ENCODE measurements at places on chromosomes 4 and X.

- no peak for DNase-seq
Measured at GRCh38 chr4:80113615-80114014, 40.6 kb upstream of the ANTXR2 start.

- DNase-seq: no peak
Measured at GRCh38 chr4:66516940-66517339, 846.7 kb upstream of the EPHA5 start.

DNA sequence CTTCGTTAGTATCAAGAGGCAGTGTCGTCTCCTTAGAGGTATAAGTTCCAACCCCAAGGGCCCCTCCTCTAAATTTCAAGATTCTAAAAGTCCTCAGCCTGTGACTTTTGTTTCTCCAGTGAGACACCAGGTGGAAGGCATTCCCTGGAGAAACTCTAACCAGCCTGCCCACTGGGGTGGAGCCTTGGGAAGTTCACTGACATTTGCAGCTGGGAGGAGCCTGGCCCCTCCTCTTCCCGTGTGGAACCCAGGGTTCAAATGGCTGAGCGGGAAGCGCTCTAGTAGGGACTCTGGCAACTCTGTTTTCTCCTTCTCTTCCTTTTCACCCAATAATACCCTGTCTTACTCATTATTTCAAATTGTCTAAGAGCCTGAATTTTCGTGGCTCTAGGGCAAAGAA is 325.0 kb downstream of the TLL1 start:
- DNase-seq: no peak

DNA sequence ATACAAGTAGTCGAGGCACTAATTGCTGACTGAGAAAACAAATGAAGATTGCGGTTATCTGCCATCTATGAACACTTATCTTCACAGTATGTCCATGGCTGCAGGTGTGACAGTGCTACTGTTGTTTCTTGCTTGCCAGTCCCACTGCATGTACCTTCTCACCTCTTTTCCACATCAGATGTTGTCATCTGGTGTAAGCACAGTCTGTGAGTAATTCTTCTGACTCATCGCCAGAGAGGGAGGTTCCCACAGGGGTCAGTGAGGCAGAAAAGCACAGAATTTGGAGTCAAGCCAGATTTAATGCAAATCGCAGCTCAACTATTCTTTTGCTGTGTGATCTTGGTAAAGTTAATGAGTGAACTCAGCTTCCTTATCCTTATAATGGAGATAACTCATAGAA is 144.4 kb downstream of the GLRA2 start:
- peak; percentile 31 for DNase-seq

DNA sequence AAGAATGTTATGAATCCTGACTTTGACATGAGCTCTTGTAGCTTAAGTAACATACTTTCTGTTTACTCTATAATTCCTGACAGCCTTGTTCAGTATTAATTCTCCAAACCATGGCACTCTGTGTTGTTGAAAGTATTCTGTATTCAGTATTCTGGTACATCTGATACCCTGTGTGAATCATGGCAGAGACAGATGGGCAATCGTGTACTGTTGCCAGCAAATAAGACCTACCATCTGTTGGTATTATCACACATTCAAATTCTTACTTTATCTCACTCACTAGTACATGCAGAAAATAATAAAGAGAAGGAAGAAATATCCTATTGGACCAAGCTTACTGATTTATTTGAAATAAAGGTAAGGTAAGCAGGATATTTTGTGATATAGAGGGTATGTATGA is 7.9 kb downstream of the MBTPS2 start:
- DNase-seq: no peak

DNA sequence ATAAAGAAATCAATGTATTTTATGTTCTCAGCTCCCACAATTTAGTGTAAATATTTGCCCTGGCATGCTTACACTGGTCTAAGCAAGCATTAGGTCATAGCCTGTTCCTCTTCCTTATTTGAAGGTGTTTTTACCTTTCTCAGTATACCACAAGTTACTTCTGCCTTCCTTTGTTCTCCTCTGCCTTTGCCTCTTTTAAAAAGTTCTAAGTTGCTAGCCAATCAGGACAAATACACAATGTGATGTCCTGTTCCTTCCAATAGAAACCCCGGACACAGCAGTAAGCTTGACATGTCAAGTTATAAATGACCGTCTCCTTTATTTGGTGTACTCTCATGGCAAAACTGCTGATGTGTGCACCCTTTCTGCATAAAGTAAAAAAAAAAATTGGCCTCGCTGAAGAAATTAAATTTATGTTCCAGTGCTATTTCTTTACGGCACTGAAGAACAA is 49.4 kb downstream of the UGT2B10 start:
- DNase-seq: no peak

DNA sequence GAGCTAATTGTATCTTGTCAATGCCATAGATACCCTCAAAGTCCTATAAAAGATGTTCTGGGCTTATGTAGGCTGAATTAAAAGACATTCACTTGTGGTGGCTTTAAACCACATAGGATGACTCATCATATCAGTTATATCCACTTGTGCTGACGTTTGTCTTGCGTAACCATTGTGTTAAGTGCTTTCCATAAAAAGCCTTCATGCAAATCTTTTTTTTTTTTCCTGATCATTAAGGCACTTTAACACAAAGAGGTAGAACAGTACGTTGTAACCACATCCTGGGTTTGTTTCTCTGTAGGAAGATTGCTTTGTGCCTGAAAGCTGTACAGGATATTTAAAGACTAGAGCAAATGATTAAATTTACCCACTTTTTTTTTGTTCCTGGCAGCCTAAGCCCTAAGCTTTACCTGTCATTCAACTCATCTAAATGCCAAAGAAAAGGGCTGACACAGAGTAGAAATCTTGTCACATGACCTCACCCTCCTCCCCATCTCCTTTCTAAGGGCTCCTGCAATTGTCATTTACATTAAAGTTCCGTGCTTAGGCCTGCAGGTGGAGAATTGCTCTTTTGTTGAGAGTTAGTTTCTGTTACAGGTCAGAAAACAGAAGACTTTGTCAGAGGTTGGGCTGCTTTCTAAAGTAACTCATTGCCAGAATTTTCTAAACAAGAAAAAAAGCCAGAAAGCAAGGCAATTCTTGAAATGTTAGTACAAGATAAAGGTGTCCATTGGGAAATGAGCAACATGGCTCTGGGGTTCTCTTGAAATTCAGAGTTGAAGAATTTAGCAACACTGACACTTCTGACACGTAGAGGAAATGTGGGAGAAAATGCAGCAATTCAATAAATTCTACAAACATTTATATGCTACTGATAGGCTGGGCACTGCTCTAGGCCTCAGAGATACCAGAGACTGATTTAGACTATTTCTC is 555.6 kb downstream of the PPARGC1A start:
- DNase-seq: no peak

All from lung microvascular endothelial cell (primary cell).